ENCODE measurements at places on chromosomes 5 and 9. TPM values are rescaled to one million over a fixed set of nuclear protein-coding genes. Genes with fewer than 3 reads are reported as not detected.

Gene TMEM232
- total RNA-seq, result 0.24 TPM

Gene KIAA0825
- 1.5 TPM for total RNA-seq

Gene SLC25A46
- 55.4 TPM for total RNA-seq

- DNase-seq, result no peak
Observed at GRCh38 chr5:57741336-57741735, 258.7 kb upstream of the ACTBL2 start.

DNA sequence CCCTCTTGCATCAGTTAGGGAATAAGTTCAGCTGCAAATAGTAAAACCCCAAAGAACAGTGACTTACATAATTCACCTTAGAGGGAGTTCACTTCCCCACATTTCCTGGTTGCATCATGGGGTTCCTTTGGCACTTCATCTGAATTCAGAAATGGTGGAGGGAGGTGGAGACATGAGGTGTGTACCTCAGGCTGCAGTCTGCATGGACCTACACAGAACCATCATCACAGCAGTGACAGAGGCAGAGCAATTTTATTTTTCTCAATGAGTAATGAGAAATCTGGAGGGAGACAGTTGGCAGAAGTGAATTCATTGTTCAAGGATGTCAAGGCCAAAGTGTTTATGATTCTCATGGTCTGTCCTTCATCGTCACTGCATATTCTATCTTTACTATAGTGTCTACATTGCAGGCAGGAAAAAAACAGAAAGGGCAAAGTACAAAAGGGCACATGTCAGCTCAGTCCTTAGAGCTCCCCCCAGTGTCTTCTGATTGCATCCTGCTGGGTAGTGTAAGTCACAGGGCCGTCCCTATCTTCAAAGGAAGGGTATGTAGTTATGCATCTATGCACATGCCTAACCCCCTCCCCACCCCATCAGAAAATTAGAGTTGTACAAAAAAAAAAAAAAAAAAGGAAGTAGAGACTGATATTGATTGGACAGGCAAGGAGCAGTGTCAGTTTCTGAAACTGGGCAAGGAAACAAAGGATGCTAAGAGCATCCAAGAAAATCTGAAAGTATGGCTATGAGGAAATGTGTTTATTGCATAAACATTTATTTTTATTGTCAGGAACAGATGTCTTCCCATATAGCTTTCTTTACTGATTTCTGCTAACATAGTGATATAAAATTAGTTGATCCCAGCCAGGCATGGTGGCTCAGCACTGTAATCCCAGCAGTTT lies 132.7 kb upstream of the APC start:
- DNase-seq, result peak; percentile 12

- no peak for DNase-seq
Observed at GRCh38 chr9:114312513-114312875, 10.4 kb upstream of the ORM1 start.

GRCh38 chr9:98007251-98007928 lies 24.2 kb downstream of the ANP32B start:
- peak; percentile 10 for DNase-seq

- no peak for DNase-seq
Observed at GRCh38 chr9:135515083-135515951, 5.9 kb upstream of the LCN1 start.

GRCh38 chr9:4296217-4296616 lies 3.7 kb downstream of the GLIS3 start:
- no peak for DNase-seq

- DNase-seq, result no peak
Observed at GRCh38 chr9:135746565-135746964, 44.6 kb downstream of the KCNT1 start.

- DNase-seq, result no peak
Observed at GRCh38 chr5:132471151-132471907, 19.2 kb downstream of the IRF1 start.

GRCh38 chr9:84187090-84187489 lies 153.5 kb downstream of the SLC28A3 start:
- peak; percentile 4 for DNase-seq

Data from RPMI7951 (cell line).